HFFc6 (cell line): ENCODE measurements at places on chromosomes 4 and X. TPM values are rescaled to one million over a fixed set of nuclear protein-coding genes. Genes with fewer than 3 reads are reported as not detected.
A peak's percentile ranks its signal among the peaks of the same experiment; 100 is the strongest.

GRCh38 chrX:81168391-81168790 is 33.3 kb downstream of the HMGN5 start:
- DNase-seq: no peak

- DNase-seq: peak; percentile 16
Measured at GRCh38 chrX:538311-538710, 92.3 kb upstream of the SHOX start.

DNA sequence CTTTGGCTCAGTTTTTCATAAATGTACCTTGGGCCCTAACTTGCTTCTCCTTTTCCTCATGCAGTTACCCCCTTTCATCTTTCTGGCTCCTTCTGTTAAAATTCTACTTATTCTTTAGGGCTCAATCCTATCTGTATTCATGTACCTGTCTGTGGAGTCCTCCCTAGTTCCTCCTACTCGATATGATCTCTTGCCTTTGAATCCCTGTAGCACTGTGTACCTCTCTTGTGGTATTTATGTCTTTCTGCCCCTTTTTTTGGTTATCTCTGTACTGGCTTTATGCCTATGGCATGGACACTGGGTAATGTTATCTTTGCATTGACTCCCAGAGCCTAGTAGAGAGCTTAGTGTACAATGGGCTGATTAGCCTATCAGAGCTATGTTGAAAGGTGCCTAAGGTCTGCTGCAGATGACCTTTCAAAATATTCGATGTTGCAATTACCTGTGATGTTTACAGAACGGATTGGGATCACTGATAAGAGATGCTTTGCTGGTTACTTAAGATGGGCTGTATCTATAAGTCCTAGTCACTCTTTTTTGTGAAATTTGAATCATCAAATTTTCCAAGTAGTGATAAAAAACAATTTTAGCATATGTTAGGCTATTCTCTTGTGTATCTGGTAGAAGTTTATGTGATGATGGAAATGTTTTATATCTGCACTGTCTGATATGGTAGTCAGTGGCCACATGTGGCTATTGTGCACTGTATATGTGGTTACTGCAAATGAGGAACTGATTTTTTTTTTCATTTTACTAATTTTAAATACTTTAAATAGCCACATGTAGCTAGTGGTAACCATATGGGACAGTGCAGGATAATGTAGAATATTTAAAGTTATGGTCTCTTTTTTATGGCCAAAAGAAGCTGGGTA is 33.5 kb downstream of the TMEM164 start:
- no peak for DNase-seq

DNA sequence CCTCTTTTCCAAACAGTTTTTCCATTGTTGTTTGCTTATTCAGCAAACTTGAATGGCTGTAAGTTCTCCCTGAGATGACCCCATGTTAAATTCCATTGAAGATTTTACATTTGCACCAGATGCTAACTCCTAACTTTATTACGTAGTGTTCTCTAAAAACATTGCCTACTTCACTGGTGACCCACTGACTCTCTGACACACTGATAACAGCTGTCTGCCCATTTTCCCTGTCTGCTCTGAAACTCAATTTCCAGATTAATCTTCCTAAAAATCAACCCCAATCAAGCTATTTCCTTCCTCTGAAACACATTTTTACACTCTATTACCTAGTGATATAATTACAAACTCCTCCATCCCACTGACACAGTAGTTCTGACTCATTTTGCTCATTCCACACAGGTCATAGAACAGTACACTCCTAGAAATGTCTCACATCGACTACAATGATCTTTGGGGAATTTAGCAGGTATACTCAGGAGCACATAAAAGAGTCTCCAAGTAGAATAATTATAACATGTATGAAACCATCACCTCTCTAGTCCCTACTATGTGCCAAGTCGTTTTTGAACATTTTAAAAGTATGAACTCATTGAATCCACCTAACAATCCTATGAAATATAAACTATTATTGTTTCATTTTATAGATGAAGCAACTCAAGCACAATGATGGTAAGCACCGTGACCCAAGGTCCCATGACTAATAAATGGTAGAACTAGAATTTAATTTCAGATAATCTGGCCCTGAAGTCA is 210.9 kb downstream of the SLIT2 start:
- no peak for DNase-seq

Gene CD38
- 0.07 TPM in 1 of 3 replicates, not detected in the others for total RNA-seq
